CD4-positive, alpha-beta memory T cell (primary cell): ENCODE measurements at places on chromosomes 2 and 18. TPM values are rescaled to one million over a fixed set of nuclear protein-coding genes. Genes with fewer than 3 reads are reported as not detected.

GRCh38 chr2:105675841-105676240 lies 68.9 kb upstream of the NCK2 start:
- no peak overlapping the region for H3K27ac ChIP-seq
- H3K4me3 ChIP-seq: no peak overlapping the region
- no peaks in the 10 kb centered on the region for H3K36me3 ChIP-seq
- peaks cover 16% of the 10 kb centered on the region for H3K4me1 ChIP-seq
- H3K27me3 ChIP-seq: no peaks in the 10 kb centered on the region

DNA sequence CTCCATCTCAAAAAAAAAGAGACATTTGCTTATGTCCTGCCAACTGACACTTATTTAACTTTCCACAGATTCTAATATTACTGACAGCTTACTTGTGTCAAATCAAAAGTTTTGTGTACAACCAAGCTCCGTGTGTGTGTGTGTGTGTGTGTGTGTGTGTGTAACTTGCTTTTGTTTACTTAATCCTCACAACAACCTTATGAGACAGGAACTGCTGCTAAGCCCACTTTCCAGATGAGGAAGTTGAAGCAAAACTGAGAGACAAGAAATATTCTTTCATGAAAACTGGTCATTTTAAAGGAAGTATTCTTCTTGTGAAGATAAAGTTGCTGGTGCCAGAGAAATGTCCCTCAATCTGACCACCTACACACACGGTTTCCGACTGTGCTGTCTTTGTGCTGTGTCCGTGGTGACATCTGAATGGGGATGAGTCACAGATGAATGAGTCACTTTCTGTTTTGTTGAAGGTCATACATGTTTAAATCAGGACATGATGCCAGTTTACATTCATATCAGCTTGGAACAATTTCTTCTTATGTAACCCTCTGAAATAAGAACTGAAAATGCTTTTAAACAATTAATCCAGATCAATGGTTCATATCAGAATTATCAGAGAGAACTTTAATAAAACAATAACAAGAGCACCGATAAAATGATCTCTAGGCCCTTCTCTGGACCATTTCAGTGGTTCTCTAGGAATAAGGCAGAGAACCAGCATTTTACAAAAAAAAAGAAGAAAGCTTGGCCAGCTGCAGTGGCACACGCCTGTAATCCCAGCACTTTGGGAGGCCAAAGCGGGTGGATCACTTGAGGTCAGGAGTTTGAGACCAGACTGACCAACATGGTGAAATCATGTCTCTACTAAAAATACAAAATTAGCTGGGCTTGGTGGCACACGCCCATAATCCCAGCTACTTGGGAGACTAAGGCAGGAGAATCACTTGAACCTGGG lies 95.5 kb downstream of the THNSL2 start:
- H3K4me1 ChIP-seq: no peaks in the 10 kb centered on the region
- H3K4me3 ChIP-seq: no peak overlapping the region
- no peaks in the 10 kb centered on the region for H3K27me3 ChIP-seq

DNA sequence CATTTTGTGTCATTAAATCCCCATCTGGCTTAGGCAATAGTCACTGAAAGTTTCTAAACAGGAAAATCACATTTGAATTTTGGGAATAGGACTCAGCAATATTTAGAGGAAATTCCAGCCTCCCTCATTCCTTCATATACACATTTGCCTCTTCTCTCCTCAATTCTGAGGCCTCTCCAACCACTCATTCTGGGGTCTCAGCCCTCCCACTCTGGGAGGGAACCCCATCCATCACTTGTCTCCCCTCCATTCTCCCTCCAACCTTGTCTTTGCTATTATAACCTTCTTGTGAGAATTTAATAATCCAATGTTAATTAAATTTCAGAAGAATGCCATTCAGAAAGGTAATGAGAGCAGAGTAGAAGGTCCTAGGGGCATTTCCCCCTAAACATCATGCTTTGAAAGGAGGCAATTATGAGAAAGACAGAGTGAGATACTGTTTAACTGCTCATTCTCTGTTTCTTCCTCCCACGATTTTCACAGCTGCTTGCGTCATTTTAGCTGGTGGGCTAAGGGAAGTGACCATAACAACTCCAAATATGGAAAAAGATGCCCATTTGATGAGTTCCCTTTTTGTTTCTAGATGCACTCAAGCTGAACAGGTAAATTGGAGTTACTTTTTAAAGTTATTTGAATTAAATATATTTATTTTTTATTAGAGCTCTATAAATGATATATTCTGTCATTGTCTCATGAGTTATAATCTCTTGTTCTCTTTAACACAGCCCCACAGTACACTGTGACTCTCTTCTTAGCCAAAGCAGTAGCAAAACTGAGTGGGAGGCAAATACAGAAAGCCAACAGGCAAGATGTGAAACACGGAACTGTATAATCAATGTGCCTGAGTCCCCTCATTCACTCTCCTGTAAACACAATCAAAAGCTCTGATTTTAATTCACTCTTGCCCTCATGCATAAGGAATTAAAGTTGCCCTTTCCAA lies 135.1 kb downstream of the DLGAP1 start:
- H3K4me3 ChIP-seq: no peak overlapping the region
- no peaks in the 10 kb centered on the region for H3K36me3 ChIP-seq
- no peak for DNase-seq
- no peaks in the 10 kb centered on the region for H3K27me3 ChIP-seq
- H3K4me1 ChIP-seq: no peaks in the 10 kb centered on the region

DNA sequence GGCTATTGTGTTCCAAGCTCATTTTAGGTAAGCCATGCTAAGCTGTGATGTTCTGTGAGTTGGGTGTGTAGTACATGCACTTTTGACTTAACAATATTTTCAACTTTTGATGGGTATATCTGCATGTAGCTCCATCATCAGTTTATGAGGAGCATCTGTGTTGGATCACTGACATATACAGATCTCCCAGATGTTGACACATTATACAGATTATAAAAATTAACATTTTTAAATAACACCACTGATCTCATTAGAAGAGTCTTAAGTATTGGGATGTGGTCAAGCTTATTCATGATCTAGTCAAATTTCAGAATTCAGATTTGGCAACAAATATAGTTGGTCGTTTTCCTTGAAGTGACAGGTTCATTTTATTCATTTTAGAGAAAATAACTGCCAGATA lies 51.7 kb downstream of the CAB39 start:
- H3K4me3 ChIP-seq: no peak overlapping the region
- peaks cover 28% of the 10 kb centered on the region for H3K36me3 ChIP-seq
- no peak overlapping the region for H3K27ac ChIP-seq
- DNase-seq: no peak
- H3K4me1 ChIP-seq: peaks cover 40% of the 10 kb centered on the region

DNA sequence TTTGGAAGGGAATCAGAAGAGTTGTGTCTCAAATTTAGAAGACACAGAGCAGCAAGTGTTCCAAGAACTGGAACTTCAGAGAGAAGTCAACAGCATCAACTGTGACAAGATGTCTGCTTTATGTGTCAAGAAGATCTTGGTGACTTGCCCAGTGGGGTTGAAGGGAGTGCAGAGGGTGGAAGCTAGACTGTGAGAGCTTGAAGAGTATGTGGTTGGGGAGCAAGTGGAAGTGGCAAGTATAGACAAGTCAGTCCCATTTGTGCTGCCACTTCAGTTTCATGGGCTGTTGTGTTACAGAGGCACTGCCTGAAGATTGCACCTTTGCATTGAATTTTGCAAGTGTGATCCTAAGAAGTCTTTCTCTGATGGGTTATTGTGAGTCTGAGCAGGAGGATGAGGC lies 68.7 kb upstream of the MC2R start:
- no peak overlapping the region for H3K4me3 ChIP-seq
- H3K27ac ChIP-seq: no peak overlapping the region
- DNase-seq: no peak
- H3K27me3 ChIP-seq: no peaks in the 10 kb centered on the region
- no peaks in the 10 kb centered on the region for H3K4me1 ChIP-seq
- no peaks in the 10 kb centered on the region for H3K36me3 ChIP-seq

GRCh38 chr2:236799391-236800026 lies 229.9 kb downstream of the ACKR3 start:
- no peak overlapping the region for H3K4me3 ChIP-seq
- no peaks in the 10 kb centered on the region for H3K27me3 ChIP-seq
- DNase-seq: no peak
- H3K27ac ChIP-seq: no peak overlapping the region

The SLC9A2 gene
- not detected for total RNA-seq

The PAPOLG gene
- 40.3 TPM for total RNA-seq
